ENCODE measurements at places on chromosomes 13 and 19.
A peak's percentile ranks its signal among the peaks of the same experiment; 100 is the strongest.

DNA sequence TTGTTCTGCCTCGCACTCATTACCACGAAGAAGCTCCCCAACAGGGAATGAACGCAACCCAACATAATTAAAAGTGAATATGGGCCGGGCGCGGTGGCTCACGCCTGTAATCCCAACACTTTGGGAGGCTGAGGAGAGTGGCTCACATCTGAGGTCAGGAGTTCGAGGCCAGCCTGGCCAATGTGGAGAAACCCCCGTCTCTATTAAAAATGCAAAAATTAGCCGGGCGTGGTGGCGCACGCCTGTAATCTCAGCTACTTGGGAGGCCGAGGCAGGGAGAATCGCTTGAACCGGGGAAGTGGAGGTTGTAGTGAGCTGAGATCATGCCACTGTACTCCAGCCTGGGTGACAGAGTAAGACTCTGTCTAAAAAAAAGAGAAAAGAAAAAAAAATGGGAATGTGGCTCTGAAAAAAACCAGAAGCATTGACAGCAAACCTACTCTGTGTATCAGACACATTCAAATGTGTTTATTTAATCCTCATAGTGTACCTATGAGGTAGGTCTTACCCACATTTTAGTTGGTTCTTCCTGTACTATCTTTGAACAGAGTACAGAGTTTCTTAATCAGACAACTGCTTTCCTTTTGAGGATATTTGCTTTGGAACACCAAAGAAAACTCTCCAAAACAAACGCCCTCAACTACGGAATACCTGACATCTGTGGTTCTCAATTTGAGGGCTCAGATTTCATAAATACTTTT, 70.0 kb downstream of the NUFIP1 start:
- DNase-seq: no peak

DNA sequence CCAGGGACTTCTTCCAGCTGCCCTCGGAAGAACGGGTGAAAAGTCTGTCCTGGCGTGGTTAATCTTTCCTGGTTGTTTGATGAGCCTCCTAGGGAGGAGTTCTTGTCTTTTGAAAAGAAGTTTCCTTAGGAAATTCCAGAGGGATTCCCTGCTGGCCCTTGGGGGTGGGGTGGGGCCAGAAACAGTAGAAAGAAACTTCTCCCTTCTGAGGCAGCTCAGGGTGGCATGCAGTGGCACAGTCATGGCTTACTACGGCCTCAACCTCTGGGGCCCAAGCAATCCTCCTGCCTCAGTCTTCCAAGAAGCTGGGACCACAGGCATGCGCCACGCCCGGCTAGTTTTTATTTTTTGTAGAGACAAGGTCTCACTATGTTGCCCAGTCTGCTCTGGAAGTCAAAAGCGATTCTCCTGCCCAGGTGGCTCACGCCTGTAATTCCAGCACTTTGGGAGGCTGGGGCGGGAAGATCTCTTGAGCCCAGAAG, 1.5 kb downstream of the ZNF101 start:
- DNase-seq: no peak

DNA sequence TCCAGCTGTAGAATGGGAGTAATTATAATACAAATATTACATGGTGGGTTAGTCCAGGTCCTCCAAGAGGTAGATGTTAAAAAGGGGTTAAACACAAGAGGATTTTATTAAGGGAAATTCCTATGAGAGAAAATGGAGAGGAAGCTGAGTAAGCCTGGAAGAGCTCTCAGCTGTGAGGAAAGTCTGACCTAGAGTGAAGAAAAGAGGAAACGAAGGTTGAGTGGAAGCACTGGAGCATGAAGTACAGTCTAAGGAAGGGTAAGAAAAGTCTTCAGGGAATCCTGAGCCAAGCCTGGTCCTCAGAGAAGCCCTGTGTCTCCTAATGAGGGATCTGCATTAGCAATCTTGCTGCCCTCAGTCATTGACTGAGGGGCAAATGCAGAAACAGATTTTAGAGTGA, 506.2 kb downstream of the GPC5 start:
- no peak for DNase-seq

GRCh38 chr13:80921541-80921940, 580.6 kb upstream of the SPRY2 start:
- no peak for DNase-seq

DNA sequence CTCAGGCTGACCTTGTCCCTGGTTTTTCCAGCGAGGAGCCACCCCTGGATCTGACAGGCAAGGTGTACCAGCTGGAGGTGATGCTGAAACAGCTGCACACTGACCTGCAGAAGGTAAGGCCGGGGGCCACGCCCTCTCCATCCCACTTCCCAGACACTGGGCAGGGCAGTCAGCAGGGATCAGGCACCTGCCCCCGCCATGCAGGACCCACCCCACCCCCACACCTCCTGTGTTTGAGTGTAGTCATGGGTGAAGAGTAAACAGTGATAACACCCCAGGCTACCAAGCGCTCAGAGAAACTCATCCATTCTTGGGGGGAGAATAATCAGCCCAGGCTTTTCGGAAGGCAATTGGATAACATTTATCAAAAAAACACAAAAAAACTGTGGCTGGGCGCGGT, 19.9 kb downstream of the DPF1 start:
- DNase-seq: no peak

DNA sequence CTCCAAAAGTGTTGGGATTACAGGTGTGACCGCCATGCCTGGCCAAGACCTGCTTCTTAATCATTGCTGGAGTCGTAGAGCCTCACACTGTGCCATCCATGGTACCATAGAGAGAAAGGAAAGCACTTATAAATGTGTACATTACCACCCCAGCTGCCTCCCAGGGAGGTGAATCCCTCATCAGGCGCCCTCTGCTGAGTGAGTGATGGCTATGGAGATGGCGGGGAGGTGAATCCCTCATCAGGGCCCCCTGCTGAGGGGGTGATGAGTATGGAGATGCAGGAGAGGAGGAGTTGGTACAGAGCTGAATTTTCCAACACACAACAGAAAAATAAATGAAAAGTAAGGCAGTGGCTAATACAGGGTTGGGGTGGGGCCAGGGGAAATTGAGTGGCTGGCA, 263.4 kb downstream of the UQCRFS1 start:
- no peak for DNase-seq

DNA sequence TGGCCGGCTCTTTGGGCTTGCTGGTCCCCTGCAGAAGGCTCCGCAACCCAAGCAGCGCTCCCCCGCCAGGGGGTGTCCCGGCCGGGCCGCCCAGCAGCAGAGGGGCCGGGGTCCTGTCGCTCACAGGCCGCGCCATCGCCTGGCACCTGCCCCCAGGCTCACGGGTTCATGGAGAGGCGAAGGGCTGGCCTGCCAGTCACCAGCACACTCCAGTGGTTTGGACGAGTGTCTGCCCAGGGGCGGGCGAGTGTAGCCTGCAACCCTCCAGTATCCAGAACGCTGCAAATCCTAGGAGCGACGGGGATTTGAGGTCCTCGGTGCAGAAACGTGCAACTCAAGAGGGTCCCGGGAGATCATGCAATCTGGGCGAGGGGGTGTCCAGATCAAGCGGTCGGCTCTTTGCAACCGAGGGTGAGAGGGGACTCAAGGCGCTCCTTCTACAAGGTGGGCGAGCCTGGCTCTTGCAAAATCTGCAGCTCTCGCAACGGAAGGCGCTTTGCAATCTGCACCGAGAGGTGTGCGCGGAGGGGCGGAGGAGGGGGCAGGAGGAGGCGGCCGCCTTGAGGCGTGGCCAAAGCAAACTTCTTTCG, at the start of gene DBP:
DBP (minus strand) TSS at position 521 of the 590 bp plus-strand sequence; CDS start at position 136, 385 bp downstream.
- DNase-seq: peak; percentile 60

DNA sequence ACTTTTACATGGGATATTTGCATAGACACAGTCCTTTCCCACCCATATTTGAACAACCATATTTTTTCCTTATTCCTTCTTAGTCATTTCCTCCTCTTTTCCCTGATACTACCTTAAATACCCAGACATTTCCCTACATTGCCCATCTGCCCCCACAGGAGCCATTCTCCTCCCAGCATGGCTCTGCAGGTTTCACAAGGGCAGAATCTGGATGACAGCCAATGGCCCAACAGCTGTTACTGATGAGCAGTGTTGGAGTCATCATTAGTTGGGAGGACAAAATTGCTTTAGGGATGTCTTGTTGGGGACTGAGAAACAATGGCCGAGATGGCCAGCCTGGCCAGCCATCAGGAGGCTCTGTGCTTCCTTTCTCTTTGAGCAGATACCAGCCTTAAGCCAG, 209.5 kb downstream of the KLF5 start:
- DNase-seq: no peak

DNA sequence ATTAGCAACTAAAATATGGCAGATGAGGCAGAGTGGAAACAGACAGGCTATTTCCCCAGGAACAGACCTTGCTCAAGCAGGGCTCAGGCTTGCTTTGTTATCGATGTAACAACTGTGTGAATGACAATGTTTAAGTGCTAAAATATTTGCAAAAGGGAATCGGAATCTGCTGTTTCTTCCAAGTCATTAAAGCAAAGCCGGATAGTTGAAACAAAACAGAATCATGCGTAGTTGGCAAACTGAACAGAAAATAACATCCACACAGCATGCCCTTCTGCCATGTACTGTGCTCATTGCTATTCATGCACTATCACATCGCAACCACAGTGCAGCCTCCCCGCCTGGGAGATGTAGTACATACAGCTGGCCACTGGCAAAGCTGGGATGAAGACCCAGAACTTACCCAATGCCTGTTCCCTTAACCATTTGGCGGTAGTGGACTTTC, 799.1 kb downstream of the DIAPH3 start:
- no peak for DNase-seq

DNA sequence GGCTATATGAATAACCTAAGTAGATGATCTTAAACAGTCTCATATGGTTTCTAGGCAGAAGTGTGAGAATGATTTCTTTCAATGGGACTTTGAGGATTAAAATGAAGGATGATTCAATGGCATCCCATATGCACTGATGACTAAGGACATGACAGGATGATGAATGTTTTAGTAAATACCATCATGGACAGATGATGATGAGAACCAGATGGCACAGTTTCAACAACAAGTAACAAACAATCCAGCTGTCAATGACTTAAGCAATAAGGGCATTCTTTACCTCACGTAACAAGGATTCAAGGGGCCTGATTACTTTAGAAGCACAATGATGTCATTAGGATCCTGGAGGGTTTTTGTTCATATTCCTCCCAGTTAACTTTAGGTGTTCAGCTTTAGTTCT, 2678.4 kb downstream of the PCDH9 start:
- no peak for DNase-seq

DNA sequence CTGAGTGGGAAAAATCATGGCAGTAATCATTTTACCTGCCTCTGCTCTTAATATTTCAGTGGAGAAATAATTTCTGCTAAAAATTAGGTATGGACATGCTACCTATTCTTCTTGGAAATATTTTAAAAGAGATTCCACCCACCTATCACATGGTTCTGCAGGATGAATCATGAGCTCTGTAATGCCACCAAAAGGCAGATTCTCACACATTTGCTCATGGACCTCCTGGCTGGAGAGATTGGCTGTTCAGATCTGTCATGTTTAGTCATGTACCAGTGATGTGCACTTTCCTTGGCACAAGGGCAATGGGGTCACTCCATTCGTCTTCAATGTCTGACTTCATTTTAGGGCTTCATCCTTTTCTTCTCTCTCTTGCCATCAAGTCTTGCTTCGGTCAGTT, 101.8 kb upstream of the MBNL2 start:
- DNase-seq: no peak

DNA sequence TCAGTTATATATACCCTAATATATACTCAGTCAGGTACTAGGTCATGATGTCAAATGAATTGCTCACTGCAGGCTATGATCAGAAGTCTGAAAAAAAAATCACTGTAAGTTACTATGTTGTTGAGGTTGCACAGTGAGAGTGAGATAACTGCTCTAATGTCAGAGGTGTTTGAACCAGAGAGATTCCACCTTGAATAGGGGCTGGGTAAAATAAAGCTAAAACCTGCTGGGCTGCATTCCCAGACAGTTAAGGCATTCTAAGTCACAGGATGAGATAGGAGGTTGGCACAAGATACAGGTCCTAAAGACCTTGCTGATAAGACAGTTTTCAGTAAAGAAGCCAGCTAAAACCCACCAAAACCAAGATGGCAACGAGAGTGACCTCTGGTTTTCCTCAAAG, 10.2 kb downstream of the EPSTI1 start:
- no peak for DNase-seq

DNA sequence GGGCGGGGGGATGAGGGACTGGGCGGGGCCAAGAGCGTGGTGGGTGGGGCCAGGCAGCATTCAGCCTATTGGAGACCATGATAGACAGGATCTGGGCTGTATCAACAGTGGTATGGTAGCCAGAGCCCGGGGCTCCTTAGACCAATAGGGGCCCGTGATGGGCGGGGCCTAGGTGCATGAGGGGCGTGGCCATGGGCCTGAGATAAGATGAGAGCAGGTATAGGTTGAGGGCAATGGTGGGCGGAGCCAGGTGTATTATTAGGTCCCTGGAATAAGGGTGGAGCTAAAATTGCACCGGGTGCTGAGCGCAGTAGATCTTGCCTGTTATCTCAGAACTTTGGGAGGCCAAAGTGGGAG, 5.3 kb downstream of the ABCA7 start:
- DNase-seq: peak; percentile 80

GRCh38 chr19:30799865-30800755, 427.9 kb downstream of the ZNF536 start:
- DNase-seq: peak; percentile 26

- no peak for DNase-seq
These were observed 156.4 kb upstream of the FREM2 start for GRCh38 chr13:38530492-38530891.

DNA sequence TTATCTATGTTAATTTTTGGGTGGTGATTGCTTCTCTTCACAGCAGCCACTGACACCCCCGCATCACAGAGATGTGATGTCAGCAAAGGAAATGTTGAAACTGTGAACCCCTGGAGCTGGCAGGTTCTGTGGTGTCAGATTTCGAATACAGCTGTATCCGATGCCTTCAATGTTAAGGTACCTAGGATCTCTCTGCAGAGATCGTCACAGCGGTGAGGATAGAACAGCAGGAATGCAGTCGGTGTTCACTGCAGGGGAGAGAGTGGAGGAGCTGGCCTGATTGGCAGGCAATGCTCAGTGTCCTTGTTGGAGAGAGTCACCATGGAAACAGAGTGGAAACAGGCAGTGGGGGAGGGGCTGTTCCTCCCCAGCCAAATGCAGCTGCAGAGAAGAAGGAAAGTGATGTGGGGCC, 79.5 kb upstream of the ZNF835 start:
- DNase-seq: no peak

DNA sequence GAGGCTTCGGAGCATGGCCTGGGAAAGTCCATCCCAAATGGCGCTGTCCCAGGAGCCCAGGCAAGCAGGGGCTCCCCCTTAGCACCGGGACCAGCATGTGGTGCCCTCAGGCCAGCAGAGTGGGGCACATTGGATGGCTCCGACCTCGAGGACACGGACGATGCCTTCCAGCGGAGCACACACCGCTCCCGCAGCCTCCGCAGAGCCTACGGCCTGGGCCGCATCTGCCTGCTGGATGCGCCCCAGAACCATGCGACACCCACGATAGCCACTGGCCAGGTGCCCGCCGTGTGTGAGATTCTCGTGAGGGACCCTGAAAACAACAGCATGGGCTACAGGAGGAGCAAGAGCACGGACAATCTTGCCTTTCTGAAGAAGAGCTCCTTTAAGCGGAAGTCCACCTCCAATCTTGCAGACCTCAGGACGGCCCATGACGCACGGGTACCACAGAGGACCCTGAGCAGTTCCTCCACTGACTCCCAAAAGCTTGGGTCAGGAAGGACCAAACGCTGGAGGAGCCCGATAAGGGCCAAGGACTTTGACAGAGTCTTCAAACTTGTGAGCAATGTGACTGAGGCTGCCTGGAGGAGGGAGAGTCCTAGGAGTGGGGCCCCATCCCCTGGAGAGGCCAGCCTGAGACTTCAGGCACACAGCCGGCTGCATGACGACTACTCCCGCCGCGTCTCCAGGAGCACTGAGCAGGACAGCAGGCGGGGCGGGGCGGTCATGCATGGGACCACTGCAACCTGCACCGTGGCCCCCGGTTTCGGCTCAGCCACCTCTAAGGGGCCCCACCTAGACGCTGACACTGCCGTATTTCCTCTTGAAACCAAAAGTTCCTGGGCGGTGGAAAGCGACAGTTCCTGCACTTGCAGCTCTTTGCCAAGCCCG, 63.1 kb downstream of the SPATA13 start:
- no peak for DNase-seq
